ENCODE measurements at places on chromosomes 11 and 22.

GRCh38 chr22:47162865-47163264 is 400.4 kb downstream of the TBC1D22A start:
- DNase-seq = no peak

GRCh38 chr11:124814739-124815138 is 14.5 kb upstream of the MSANTD2 start:
- DNase-seq = no peak

DNA sequence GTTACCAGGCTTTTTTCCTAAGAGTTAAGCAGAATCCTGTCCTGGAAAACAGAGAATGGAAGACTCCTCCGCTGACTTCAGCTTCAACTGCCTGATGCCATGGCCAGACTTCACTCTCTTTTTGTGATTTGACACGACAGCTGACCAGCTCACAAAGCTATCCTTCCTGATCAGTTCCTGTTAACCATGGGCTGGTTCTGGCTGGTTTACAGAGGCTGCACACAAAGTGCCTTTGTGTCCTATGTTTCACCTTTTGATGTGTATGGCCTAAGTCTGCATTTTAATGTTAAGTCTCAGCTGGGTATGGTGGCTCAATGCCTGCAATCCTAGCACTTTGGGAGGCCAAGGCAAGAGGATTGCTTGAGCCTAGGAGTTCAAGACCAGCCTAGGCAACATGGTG is 11.1 kb downstream of the FOLR3 start:
- no peak for DNase-seq

DNA sequence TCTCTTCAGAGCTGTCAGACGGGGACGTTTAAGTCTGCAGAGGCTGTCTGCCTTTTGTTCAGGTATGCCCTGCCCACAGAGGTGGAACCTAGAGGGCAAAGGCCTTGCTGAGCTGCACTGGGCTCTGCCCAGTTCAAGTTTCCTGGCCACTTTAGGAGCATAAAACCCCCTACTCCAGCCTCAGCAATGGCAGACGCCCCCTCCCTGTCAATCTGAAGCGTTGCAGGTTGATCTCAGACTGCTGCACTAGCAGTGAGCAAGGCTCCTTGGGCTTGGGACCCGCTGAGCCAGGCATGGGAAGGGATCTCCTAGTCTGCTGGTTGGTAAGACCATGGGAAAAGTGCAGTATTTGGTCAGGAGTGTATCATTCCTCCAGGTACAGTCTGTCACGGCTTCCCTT is 66.6 kb upstream of the TP53I11 start:
- no peak for DNase-seq

DNA sequence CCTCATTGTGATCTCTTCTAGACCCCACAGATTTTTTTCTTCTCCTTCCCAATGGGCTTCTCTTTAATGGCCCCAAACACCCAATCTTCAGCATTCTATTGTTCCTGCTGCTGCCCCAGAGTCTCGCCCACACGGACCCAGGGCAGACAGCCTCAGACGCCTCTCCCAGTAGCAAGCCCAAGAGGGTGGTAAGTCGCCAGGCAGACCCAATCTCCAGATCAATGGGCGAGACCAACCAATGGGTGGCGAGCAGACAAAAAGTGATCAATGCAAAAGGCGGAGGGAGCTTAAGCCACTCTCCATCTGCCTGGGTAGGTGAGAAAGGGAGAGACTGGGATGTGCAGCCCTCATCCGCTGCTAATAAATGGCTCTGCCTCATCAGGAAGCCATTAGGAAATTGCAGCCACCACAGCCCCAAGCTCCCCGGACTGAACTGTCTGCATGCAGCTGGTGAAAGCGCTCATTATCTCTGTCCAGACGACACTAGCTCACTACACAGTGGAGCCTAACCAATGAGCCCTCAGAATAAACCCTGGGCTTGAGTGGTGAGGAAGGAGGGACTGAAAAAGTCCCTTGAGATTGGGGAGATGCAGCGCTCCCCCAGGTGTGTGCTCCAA is 81.8 kb downstream of the ETS1 start:
- no peak for DNase-seq

GRCh38 chr11:126790550-126791081 is 210.0 kb downstream of the KIRREL3 start:
- peak; percentile 91 for DNase-seq

- DNase-seq = no peak
Observed at GRCh38 chr11:12402025-12402424, 24.7 kb downstream of the PARVA start.

GRCh38 chr11:104653407-104653806 is 244.9 kb downstream of the CASP12 start:
- peak; percentile 2 for DNase-seq

DNA sequence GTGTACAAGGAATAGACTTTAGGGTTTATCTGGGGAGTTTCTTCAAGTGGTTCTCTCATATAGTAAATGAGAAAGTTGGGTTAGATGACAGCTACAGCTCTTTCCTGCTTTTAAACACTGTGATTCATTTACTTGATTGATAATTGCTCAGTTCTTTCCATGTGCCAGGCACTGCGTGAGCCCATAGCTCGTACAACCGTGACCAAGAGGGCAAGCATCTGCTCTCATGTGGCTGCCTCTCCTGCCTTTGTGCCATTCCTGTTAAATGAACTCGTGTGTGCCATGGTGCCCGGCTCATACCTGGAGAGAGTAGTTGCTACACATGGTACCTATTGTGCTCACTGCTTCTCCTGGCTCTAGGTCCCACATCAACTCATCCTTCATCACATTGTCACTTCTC is 206.3 kb downstream of the SNX19 start:
- no peak for DNase-seq

Data from EL (cell line).